Activated T-cell treated with anti-CD3 and anti-CD28 coated beads for 24 hours (primary cell): ENCODE measurements at places on chromosomes 6 and 20.

- DNase-seq, result no peak
These were observed 40.6 kb upstream of the SLC22A16 start for GRCh38 chr6:110517034-110517433.

DNA sequence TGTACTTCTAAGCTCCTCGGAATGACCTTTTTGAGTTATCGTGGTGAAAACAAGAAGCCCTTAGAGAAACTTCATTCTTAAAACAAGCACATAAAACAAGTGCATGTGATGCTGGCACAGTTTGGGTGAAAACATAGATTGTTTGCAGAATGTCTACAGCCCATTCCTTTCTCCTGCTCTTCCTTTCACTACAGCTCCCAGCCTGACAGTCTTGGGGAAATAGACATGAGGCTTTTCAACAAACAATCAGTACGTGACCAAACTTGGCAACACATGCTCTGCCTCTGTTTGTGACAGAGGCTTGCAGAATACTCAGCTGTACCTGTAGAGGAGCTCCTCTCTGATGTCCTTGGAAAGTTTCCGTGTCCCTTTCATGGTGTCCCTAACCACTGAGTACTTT is 321.6 kb downstream of the ZFAND3 start:
- no peak for DNase-seq

GRCh38 chr6:168313431-168314011 is 6.1 kb downstream of the DACT2 start:
- DNase-seq, result no peak

- DNase-seq, result no peak
These were observed at the start of gene CCHCR1 for GRCh38 chr6:31157513-31158139. TSS of gene CCHCR1 (minus strand) at chr6:31157802. CDS start at chr6:31157600, 202 bp downstream.

DNA sequence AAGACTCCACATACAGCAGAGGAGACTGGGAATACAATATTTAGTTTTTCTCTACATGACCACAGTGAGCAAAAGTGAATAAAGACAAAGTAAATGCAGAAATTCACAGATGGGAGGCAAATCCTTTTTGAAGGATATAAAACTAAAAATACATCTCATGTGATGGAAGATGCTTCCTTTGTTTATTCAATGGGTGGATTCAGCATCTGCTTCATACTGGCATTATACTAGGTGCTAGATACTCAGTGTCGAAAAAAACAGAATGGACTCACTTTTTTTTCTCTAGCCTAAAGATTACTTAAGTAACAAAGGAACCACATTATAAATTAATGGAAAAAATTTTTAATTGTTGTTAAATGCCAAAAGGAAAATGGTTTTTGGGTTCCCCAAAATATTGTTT is 216.2 kb downstream of the TRDN start:
- DNase-seq, result no peak

GRCh38 chr6:129686941-129687627 is 22.9 kb downstream of the ARHGAP18 start:
- DNase-seq, result peak; percentile 36

GRCh38 chr6:37308069-37308815 is 45.5 kb upstream of the RNF8 start:
- DNase-seq, result no peak
